ENCODE measurements at places on chromosomes 2 and 18.

DNA sequence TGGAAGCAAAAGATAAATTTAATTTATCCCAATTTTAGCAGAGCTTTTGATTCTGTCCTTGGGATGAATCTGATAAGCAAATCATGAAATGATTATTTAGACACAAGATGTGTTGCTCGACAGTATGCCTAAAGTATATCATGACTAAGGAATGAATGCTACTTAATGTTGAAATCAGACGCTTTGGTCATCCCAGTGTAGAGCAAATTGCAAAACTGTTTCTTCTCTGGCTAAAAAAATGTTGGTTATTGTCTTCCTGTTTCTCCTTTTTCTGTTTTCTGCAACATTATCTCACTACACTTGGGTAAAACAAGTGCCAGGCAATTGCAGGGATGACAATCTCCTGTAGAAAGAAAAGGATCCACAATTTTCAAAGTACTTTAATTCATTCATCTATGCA, 66.4 kb downstream of the BABAM2 start:
- DNase-seq, result no peak

DNA sequence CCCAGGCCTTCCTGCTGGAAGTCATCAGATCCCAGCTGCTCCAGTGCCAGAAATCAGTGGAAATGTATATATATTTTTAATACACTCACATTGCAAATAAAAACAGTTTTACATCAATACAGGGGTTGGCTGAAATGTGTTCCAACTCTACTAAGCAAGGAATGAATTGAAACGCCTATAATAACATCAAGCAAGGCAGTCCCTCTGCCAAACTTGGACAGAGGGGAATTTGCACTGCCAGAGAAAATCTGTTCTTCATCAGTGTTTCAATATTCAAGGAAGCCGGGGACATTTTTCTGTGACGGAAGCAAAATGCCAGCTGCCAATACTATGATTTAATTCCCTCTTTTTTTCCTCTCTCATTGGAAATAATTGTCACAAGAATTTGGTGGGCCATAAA, 335.3 kb downstream of the TNS1 start:
- DNase-seq, result no peak

DNA sequence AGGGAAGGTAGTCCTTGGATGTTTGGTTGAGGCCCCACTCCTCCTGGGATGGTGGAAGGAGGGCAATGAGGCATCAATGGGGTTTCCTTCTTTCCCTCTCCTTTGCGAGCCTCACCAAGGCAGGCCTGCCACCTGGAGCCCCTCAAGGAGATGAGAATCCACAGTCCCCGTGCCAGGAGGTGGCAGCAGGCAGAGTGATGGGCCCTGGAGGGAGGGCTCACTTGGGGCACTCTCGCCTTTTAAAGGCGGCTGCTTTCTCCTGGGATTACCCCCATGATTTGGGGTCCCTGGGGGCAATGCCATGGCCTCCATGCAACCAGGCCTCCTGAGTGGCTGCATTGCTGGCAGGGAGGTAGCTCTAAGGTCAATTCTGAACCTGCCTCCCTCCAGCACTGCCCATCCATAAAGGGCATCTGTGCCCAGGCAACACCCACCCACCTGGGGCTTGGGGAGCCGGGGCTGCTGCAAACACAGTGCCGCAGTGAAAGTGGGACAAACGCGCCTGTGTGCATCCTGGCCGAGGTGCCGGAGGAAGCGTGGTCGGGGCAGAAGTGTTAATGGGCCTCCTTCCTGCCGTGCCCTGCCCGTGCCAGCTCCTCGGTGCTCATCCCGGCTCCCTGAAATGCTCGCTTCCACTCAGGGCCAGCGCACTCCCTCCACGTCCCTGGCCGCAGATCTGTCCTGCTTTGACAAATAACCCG, 55.9 kb downstream of the ZFP36L2 start:
- DNase-seq, result no peak

DNA sequence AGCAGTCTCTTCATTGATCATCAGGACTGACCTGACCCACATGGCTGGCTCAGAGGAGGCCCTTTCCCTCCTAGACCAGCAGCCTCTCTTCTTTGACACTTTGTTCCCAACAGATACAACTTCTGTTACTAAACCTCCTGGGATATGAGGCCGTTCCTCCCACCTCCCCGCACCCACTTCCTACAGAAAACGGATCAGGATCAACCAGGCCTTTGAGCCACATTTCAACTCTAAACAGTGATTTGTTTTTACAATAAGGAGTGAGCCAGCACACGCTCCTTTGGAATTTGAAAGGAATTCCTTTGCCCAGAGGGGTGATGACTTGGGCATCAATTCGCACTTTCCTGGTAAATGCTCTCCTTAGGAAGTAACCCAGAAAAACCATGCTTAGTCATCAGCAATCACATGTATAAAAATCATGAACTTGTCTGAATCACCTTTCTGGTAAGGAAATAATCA, 180.4 kb downstream of the FAM124B start:
- no peak for DNase-seq

DNA sequence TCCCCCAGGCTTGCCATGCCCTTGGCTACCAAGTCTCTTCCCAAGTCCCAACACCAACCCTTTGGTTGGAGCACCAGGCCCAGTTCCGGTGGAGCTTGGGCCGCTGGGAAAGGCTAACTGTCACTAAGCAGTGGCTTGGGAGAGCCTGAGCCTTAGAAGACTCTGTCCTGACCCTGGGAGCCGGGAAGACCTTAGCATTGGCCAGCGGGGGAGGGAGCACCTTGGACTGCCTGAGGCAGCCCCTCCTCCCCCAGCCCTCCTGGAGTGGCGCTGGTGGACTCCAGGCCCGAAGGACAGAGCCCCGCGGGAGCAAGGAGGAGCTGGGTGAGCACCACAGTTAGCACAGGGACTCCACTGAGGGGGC, 62.5 kb upstream of the POMC start:
- DNase-seq, result no peak

Data from posterior vena cava (tissue), 2 donors.